SJSA1 (cell line): ENCODE measurements at places on chromosomes 7 and 10. TPM values are rescaled to one million over a fixed set of nuclear protein-coding genes. Genes with fewer than 3 reads are reported as not detected.

DNA sequence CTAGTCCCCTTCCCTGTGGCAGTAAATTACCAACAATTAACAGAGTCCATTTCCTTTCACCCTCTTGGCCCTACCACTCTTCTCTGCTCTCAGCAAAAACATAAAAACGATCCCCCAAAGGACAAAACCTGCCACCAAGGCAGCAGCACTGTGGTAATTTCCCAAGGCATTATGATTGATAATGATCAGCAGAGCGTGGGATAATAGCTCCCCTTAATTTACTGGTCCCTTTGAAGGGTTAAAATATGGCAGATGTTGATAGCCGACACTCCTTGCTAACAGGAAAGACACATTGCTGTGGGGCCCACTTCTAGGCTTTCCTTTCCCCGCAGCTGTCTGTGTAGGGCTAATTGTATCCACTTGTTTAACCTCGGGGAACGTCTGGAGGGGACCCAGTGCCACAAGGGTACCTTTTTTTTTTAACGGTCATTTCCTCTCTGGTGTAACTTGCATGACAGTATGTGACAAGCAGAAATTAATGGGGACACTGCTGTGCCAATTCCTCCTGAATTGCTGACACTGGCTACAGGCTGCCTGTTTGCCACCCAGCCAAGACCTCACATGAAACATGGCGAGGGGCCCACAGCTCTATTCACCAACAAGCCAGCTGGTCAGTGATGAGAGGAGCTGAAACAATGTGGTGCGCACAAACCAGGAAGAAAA is 81.3 kb downstream of the CDK6 start:
- peak; percentile 58 for DNase-seq

Gene HECW1
- total RNA-seq = 19.1 TPM in 2 replicates

GRCh38 chr10:10205906-10206305 is 811.8 kb upstream of the CELF2 start:
- no peak for DNase-seq

GRCh38 chr7:30091491-30091912 is 43.3 kb upstream of the MTURN start:
- no peak for DNase-seq

Gene OR2A2
- total RNA-seq = not detected in 2 replicates

DNA sequence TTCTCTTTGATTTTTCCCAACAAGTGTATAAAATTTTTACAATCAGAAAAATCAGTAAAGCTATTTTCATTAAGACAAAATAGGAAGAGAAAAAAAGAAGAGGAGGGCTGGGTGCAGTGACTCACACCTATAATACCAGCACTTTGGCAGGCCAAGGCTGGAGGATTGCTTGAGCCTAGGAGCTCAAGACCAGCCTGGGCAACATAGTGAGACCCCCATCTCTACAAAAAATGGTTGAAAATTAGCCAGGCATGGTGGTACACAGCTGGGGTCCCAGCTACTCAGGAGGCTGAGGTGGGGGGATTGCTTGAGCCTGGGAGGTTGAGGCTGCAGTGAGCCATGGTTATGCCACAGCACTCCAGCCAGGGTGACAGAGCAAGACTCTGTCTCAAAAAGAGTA is 172.3 kb downstream of the AKR1D1 start:
- no peak for DNase-seq

Gene ATG9B
- total RNA-seq = not detected in 2 replicates

Gene HTR5A
- not detected in 2 replicates for total RNA-seq

Gene HOXA10
- 8.6 and 15.5 TPM in 2 replicates for total RNA-seq

Gene PLEKHS1
- total RNA-seq = 0.03 TPM in 1 of 2 replicates, not detected in the other

Gene CNNM1
- not detected in 2 replicates for total RNA-seq

Gene C10orf120
- total RNA-seq = not detected in 2 replicates

GRCh38 chr10:94890264-94891022 is 48.0 kb upstream of the CYP2C9 start:
- DNase-seq = no peak
